ENCODE measurements at places on chromosomes 7 and 10.
A peak's percentile ranks its signal among the peaks of the same experiment; 100 is the strongest.

- DNase-seq, result peak; percentile 48
These were observed 319.4 kb upstream of the FZD8 start for GRCh38 chr10:35961501-35961900.

DNA sequence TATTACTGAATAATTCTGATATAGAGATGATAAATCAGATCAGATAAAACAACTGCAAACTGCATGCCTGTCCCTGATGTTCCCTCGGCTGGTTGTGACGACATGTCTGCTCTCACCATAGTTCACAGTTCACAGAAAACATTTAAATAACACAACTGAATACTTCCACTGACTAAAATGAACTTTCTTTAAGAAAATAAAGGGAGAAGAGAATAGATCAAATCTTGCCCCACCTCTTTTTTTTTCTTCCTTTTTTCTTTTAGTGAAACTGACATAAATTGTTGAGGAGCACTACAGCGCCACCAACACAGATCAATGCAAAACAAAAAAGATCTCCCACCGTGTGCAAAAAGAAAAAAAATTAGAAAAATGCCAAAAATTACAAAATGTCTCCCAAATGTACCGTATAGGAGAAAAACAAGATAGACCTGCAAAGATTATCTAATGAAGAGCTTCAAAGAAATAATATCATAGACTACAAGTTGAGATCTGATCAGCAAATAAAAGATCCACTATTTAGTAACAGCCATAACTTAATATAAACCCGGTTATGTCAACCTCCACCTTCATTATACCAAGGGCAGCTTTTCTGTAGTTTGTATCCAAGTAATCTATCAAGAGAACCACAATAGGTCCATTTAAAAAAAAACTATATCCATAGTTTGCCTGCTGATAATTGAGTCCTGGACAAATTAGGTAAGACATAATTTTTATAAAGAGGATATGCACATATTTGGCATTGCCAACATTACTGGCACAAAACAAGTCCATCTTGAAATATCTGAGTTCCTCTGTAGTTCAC lies 30.7 kb upstream of the EPC1 start:
- peak; percentile 52 for DNase-seq

- DNase-seq, result peak; percentile 49
These were observed 427.6 kb downstream of the PHTF2 start for GRCh38 chr7:78226059-78226719.

GRCh38 chr7:36589391-36589790 lies 134.9 kb downstream of the AOAH start:
- DNase-seq, result no peak

DNA sequence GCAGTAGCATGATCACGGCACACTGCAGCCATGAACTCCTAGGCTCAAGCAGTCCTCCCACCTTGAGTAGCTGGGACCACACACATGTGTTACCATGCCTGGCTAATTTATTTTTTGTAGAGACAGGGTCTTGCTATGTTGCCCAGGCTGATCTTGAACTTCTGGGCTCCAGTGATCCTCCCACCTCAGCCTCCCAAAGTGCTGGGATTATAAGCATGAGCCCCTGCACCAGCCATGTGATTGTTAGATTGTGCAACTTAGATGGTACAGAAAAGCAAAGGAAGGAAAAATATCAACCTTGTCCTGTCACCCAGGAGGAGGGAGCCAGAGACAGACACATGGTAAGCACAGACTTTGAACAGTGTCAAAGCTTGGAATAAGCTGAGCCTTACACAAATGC lies 73.5 kb downstream of the CCNY start:
- no peak for DNase-seq

GRCh38 chr10:25261558-25261957 lies 86.8 kb downstream of the GPR158 start:
- DNase-seq, result no peak

DNA sequence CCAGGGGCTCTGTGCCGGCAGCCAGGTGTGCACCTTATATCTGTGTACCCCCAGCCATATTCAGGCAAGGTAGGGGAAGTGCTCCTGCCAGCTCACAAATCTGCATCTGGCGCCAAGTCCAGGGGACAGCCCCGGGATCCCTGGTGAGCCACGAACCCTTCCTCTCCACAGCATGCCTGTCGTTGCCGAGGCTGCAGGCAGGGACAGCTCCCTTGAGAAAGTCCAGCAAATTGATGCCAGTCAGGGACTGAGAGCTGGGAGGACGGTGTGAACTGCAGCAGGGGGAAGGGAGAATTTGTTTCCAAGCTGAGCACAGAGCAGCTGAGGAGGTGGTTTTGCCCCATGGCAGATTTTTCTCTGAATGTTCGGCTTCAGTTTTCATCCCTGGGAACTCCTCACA lies 919 bp downstream of the PLA2G12B start:
- no peak for DNase-seq

- DNase-seq, result peak; percentile 20
These were observed 273.9 kb upstream of the NFE2L3 start for GRCh38 chr7:25877802-25878789.

GRCh38 chr7:28575241-28575643 lies 162.9 kb downstream of the CREB5 start:
- peak; percentile 68 for DNase-seq

- DNase-seq, result no peak
These were observed 186.7 kb upstream of the LYZL2 start for GRCh38 chr10:30816159-30816819.

DNA sequence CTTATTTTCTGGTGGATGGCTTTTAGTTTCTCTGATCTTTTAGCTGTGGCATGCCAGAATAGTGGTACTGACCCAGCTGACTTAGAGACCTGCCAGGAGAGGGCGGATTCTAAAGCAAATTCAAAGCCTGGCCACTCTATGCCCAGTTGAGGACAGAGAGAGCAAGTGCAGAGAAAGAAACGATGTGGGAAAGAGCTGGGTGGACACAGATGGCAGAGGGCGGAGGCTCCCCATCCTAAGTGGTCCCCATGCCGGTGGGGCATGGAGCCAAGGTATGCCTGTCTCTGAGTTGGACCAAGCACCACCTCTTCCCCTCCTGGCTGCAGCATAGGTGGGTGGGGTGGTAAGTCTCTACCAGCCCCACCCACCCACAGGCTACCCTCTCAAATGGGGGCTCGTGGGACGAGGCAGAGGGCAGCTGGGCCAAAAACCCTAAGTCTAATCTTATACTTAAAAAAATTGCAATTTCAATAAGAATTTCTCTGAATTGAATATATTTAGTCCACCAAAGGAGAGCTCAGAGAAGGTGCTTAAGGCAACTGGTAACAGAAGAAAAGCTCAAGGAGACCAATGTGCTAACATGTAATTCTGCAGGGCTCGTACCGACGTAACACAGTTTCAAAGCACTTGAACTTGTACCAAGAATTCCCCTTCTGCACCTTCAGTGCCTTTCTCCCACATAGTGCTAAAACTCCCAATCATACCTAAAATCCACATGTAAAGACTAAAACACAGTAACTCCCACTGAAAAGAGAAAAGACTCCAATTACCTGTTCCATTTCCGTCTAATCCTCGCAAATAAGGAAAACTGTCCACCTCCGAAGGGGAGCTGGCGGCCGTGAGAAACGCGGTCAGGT lies 85.7 kb upstream of the NMT2 start:
- DNase-seq, result no peak

Data from fibroblast of skin of right biceps (primary cell).